ENCODE measurements at places on chromosomes 12 and 14.
A peak's percentile ranks its signal among the peaks of the same experiment; 100 is the strongest.

GRCh38 chr12:42557586-42558172 is 31.9 kb downstream of the PRICKLE1 start:
- no peak for DNase-seq

- no peak for DNase-seq
These were observed 9.3 kb upstream of the FUT8 start for GRCh38 chr14:65403231-65403630.

DNA sequence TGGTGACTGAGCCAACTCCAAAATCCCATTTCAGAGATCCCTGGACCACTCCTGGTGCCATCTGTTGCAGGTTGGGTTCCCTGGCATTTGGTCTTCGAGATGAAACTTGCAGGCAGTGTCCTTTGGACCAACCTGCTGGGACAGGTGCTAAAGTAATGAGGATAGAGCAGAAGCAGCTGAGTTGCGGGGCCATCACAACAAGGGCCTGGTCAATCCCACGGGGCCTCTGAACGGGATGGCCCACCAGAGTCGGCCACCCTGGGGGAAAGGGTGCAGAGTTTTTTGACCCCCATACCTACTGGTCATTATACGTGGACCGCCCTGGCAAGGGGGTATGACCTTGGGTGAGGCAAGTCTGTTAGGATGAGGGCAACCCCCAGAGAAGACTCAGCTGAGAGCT is 39.3 kb downstream of the DLK1 start:
- DNase-seq, result no peak

DNA sequence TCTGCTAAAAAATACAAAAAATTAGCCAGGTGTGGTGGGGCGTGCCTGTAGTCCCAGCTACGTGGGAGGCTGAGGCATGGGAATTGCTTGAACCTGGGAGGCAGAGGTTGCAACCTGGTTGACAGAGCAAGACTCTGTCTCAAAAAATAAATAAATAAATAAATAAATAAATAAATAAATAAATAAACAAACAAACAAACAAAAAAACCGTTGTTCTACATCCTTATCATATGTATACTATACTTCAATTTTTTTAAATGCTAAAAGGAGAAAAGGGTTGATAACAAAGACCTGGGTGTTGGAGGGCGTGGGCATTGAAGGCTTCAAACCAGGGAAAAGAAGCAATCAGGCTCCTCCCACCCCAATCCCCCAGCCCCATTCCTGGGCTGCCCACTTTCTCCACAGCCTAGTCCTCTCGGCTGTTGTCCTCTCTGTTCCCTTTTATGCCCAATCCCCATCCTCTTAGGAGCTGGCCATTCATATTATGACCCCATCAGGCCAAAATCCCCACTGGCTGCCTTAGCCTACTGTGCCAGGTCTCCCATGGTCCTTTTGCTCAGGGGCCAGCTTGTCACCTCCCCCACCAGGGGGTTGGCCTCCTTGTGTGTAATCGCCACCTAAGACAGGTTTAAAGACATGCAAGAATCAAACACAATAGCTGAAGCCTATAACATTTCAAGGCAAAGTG is 30.2 kb downstream of the CLMN start:
- no peak for DNase-seq

- no peak for DNase-seq
These were observed 99.9 kb downstream of the BEGAIN start for GRCh38 chr14:100487304-100487703.

GRCh38 chr14:102417001-102417431 is 54.3 kb downstream of the TECPR2 start:
- no peak for DNase-seq

DNA sequence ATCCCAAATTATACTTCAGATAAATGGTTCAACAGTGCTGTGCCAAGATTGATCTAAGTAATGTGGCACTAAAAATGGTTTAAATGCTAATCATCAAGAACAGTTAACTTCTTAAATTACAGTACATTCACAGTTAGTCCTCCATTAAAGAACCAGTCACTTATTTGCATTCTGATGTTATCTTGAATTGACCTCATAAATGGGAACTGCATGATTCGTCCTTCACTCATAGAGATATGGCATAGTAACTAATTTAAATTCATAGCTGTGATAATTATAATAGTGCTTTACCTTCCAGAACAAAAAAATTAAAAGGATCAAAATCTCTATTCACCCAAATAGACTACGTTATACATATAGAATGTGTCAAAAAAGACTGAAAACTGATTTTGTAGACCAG is 61.1 kb downstream of the COCH start:
- no peak for DNase-seq

DNA sequence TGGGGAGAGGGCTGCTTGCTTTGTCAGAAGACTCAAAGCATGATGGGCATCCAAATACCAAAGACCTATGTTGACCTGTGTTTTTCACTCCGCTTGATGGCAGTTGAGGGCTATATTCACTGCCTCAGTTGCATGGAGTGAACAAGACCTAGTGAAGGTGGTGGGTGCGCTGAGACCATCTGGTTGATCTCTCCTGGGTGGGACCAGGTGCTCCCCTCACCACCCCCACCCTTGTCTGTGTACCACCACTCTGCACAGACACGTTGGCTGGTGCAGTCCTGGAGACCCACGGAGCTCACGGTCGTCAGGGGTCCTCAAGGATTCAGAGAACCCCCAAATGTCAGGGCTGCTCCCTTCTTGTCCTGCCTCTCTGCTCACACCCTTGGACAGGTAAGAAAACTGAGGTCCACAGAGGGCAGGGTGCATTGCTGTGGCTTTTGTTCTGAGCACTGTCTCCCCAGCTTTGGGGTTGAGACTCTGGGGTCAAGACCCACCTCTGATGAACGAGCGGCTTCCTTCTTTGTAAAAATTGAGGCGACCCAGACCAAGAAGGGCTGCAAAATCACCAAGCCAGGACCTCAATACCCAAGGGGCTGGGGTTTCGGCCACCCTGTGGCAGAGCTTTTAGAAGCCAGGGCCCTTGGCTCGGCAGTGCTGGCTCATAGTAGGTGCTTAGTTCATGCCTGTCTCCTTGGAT is 166.3 kb upstream of the RTL1 start:
- DNase-seq, result no peak

GRCh38 chr14:76174982-76175381 is 23.3 kb downstream of the GPATCH2L start:
- DNase-seq, result no peak

- DNase-seq, result no peak
These were observed 120.5 kb downstream of the SLC25A47 start for GRCh38 chr14:100443603-100444002.

- DNase-seq, result no peak
These were observed 52.7 kb downstream of the BCAT1 start for GRCh38 chr12:24896171-24896570.

GRCh38 chr12:132390287-132391076 is 61.1 kb upstream of the GALNT9 start:
- no peak for DNase-seq

- DNase-seq, result no peak
These were observed 174.5 kb downstream of the KTN1 start for GRCh38 chr14:55754471-55754870.

DNA sequence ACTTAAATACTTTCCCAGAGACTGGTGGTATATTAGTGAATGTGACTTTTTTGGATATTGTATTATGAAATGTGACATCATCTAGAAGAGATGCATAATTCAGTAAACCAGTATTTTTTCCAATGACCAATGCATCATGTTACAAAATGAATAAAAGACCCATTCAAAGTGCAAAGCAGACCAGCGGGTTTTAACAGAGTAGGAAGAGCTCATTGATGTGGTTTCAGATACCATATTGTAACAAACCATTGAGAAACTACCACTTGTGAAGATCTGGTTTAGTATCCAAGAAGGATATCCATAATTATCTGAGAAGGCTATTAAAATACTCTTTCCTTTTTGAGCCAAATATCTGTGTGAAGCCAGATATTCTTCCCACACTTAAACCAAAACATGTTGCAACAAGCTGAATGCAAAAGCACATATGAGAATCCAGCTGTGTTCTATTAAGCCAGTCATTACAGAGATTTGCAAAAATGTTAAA is 47.7 kb downstream of the MVK start:
- no peak for DNase-seq

DNA sequence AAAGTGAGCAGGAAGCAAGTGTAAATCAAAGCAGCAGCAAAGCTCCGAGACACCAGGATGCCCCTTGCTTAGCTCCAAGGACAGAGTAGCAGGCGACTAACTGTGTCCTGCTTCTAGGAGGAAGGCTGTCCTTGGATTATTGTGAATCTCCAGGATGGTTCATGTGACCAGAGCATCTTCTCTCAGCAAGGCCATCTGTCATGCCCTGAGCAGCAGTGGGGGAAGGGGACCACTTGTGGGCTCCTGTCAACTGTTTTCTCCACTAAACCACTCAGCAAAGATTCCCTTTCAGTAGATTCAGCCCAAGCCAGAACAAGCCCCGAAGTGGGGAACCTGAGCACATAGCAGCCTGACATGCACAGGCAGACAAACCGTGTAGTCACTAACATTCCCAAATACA is 19.4 kb downstream of the MAP3K9 start:
- DNase-seq, result no peak

DNA sequence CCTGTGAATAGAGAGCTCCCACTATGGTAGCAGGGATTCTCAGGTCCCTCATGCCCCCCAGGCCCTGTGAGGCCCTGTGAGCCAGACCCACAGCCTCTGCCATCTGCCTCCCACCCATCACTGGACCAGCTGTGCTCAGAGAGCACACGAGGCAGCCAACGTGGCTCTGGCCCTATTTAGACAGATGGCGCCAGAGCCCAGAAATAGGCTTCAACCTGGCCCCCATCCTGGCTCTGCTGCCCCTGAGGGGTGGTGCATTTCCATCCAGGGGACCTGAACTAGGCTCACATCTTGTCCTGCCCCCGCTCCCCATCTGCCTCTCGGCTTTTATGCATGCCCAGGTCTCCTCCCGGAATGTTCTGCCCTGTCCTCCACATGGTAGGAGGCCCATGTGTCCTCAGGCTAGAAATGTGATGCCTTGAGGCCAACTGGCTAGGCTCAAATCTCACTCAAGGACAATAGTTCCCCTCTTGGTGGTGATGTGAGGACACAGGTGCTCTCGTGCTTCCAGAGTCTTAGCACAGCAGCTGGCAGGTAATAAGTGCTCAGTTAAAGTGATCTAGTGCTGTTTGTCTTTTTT is 18.9 kb downstream of the TMEM63C start:
- no peak for DNase-seq

DNA sequence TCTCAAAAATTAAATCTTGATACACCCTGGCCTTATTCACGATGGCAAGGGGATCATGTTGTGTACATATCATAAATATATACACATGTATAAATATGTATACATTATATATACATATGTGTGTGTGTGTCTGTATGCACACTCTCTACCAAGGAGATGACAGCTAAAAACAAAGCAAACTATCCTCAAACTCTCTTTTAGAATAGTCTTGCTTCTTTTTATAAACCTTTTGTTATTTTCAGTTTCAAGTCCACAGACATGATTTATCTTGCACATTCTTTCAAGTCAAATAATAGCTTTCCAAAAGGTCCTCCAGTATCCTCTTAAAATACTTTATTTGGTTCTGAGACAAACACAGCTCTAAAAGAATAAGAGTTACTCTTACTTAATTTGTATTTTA is 8.4 kb downstream of the ANO6 start:
- no peak for DNase-seq

GRCh38 chr12:46389031-46389616 is 16.6 kb upstream of the SLC38A2 start:
- no peak for DNase-seq

GRCh38 chr12:14239935-14240872 is 125.3 kb upstream of the ATF7IP start:
- DNase-seq, result peak; percentile 17

GRCh38 chr12:51517800-51518199 is 73.2 kb upstream of the SCN8A start:
- DNase-seq, result no peak

GRCh38 chr12:79688376-79689060 is 2.2 kb downstream of the PAWR start:
- DNase-seq, result no peak

- DNase-seq, result no peak
These were observed 6.5 kb downstream of the CYP46A1 start for GRCh38 chr14:99690636-99691035.

GRCh38 chr12:129160282-129160681 is 307.0 kb downstream of the GLT1D1 start:
- no peak for DNase-seq

- peak; percentile 58 for DNase-seq
These were observed 43.7 kb downstream of the DDX11 start for GRCh38 chr12:31117203-31118011.

- no peak for DNase-seq
These were observed 407.9 kb upstream of the ATXN7L3B start for GRCh38 chr12:74129702-74130101.

GRCh38 chr14:92004062-92004461 is 35.8 kb downstream of the TRIP11 start:
- DNase-seq, result no peak

GRCh38 chr12:110794623-110795280 is 52.0 kb upstream of the CCDC63 start:
- DNase-seq, result no peak

GRCh38 chr14:100834082-100834793 is 8.3 kb downstream of the MEG3 start:
- no peak for DNase-seq

GRCh38 chr12:30847259-30847658 is 79.3 kb upstream of the TSPAN11 start:
- DNase-seq, result peak; percentile 52

DNA sequence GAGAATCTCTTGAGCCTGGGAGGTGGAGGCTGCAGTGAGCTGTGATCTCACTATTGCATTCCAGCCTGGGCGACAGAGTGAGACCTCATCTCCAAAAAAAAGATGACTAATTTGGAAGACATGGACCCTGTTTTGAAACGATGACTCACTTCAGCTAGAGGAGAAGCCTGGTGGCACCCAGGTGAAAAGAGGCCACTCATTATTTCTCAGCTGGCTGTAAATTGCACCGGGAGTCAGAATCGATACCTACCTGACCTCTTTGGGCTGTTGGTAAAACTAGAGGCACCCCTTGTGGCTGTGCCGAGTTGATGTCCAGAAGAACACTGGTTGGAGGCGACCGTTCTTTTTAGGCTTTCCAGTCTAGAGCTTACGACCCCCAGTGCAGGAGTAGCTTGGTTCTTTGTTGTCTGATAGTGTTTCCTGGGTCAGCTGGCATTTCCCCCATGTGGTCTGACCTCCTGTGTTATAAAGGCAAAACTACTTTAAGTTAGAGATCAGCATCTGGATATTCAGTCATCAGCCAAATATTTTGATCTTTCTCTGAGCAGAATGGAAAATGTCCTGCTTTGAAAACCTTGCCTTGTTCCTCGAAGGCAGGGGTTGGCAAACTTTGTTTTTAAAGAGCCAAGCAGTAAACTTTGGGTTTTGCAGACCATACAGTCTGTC is 93.2 kb downstream of the CHST11 start:
- no peak for DNase-seq

DNA sequence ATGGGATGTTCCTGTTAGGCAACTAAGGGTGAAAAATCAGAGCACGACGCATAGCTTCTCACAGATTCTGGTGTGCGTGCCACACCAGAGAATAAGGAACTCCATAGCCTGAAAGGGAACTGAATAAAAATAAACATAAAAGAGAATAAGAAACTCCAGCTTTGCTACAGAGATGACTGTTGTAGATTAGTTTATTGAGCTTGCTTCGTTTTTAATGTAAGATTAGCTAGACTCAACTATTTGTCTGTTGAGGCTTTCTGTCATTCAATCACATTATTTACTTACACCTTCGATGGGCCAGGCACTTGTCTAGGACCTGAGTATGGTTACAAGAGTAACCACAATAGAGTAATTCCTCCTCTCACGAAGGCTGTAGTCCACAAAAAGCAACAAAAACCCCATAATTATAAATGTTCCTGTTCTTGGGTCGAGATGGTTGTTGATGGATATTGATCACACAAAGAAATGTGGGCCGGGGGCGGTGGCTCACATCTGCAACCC is 807 bp upstream of the ZCCHC8 start:
- no peak for DNase-seq
